RCC 7860 (cell line): ENCODE measurements at places on chromosomes 12 and 14.

DNA sequence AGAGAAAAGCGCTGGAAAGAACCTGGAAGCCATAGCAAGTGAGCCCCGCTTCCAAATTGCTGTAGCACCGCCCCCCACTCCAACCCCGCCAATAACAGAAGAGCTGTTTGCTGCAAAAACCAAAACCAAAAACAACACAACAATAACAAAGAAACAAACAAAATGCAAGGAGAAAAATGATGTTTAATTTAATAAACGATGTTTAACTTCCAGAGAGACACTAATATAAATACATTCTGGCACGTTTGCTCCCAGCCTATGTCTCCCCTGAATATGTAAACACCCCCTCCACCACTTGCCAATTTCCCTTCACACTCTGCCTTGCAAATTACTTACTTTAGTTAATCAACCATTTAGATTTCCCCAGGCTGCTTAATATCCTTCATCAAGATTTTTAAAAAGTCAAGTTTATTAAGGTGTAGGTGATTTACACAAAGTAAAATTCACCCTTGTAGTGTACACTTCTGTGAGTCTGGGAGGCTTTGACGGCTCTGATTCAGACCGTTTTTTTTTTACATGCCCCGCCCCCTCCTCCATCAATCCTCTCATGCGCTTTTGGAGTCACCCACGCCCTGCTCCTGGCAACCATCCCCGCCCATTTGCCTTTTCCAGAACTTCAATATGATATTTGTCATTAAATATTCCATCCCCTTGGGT, 482 bp upstream of the IFI27L2 start:
- DNase-seq: no peak

DNA sequence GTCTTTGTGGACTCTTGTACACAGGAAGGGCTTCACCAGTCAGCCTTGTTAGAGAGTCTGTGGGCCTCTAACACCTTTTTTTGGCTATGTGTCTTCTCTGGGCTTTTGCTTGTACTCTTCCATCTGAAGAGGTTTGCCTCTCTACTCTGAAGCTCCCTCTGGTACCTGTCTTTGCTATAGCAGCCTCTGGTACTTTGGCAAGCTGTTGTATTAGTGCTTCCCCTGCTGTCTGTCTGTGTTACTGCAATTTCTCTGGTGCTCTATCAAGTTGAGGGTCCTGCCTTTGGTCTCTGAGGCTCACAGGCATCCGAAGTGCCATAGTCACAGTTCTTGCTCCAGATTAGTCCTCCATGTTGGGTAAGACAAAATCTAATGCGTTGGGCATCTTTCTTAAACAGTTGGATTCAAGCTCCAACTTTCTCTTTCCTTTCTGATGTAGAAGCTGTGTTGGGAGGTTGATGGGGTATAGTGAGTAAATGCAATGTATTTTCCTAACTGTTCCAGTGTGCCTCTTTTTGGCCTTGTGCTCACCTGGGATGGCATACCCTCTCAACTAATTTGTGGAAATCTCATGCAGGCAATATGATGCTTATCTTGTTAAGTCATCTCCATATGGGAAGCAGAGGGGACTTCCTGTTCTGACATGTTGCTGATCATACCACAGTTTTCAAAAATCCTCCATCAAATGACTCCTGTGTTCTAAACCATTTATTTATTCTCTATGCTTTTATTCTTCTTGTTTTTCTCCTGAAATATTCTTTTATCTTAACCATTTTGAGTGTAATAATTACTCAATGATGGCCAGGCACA, 88.8 kb downstream of the ATF7IP start:
- peak; percentile 29 for DNase-seq

DNA sequence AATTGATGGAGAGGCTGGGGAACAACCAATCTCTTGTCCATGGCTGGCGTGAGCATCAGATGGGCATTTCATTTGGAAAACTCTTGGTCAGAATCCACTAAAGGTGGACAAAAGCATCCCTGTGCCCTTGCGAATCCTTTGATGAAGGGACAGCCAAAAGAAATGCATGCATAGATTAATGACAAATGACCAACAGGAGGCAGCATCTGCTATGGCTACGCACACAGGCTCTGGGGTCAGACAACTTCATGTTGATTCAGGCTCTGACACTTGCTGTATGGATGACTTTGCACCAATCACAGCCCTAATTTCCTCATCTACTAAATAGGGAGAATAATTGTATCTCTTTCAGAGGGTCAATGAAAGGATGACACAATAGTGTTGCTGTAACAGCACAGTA, 117.5 kb downstream of the ASCL4 start:
- DNase-seq: no peak

- no peak for DNase-seq
Observed at GRCh38 chr14:33249233-33249820, 310.6 kb downstream of the NPAS3 start.

DNA sequence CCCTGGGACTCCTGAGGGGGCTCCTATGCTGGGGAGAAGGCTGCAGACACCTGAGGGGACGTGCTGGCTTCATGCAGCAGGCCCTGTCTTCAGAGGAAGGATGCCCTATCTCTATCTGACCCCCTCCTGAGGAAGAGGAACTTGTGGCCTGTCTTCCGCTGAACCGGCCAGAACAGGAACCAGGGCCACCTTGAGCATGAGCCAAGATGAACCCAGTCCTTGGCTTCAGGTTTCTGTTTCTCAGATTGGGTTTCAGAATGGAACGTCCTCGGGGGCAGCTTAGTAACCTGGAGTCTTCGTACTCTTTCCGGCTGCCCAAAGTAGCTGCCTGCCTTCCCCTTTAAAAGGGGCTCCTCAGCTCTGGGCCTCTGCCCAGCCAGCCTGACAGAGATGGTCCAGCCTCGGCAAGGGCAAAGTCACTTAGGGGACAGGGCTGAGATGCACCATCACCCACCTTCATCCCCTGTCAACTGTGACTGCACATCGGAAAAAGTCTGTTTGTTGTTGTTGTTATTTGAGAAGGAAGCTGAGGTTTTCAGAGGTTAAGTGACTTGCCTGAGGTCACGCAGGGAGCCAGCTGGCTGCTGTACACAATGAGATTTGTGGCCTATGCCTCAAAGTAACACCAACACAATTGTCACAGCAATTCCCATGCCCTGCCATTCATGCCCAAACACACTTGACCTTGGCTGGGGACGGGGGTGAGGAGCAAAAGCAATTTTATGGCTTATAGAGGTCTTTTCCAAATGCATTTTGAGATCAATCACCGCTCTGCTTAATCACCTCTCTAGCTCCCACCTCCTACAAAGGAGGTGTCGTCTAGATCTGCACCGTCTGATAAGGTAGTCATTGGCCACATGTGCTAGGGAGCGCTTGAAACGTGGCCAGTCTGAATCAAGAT, 13.4 kb downstream of the ASB2 start:
- no peak for DNase-seq

DNA sequence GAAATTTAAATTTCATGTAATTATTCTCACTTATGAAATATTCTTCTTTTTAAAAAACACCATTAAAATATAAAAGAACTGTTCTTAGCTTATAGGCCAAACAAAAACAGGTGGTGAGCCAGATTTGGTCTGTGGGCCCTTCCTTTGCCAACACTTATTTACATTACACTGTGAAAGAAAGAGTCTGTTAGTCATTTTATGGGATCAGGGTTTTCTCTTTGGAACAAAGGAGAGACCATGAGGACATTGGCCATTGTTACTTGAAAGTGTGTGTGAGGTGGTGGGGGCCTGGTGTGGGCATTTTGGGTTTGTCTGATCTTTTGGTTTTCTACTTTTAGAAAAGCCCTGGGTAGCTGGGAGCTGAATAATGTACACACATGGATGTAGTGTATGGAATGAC, 62.7 kb downstream of the TTC6 start:
- no peak for DNase-seq

DNA sequence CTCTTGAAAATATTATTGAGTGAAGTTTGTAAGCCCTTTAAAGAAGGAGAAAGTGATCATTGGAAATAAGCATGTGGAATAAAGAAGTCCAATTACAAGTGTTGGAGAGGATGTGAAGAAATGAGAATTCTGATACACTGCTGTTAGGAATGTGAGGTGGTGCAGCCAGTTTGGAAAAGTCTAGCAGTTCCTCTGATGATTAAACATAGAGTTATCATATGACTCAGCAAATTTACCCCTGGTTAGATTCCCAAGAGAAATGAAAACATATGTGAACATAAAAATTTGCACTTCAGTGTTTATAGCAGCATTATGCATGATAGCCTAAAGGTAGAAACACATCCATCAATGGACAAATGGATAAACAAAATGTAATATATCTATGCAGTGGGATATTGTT, 319.9 kb downstream of the AEBP2 start:
- DNase-seq: peak; percentile 14

- DNase-seq: no peak
Observed at GRCh38 chr12:89475203-89475990, 49.2 kb downstream of the GALNT4 start.

- DNase-seq: no peak
Observed at GRCh38 chr14:91113829-91114078, at the start of gene DGLUCY. DGLUCY (plus strand) TSS chr14:91114073; CDS start chr14:91160295, 46,222 bp downstream.

- DNase-seq: no peak
Observed at GRCh38 chr14:40630471-40630870, 976.2 kb upstream of the LRFN5 start.

- DNase-seq: no peak
Observed at GRCh38 chr12:109767456-109767855, 53.8 kb downstream of the FAM222A start.

DNA sequence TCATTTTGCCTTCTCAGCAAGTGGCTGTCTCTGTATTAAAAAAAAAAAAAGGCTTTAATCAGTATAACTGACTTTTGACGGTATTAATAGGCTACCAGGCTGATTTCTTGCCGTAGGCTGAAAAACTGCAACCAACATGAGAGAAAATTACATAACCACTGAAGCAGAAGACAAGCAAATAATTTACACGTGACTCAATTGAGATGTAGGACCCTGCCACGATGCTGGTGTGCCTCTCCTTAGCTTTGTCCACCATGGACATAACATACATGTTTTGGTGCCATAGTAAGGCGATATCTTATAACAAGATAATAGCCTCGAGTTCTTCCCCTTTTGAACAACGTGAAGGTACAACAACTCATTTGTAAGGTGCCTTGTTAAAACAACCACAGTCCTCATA, 88.7 kb upstream of the GRIP1 start:
- no peak for DNase-seq

GRCh38 chr14:91317381-91318308, 73.1 kb upstream of the GPR68 start:
- DNase-seq: no peak
